Brain (organoid and tissue), 16 donors: ENCODE measurements at places on chromosomes 6 and 20. TPM values are rescaled to one million over a fixed set of nuclear protein-coding genes. Genes with fewer than 3 reads are reported as not detected.

GRCh38 chr6:46773201-46773855, 19.9 kb upstream of the MEP1A start:
- no peak for DNase-seq

CST2 gene
- not detected for polyA plus RNA-seq

DNA sequence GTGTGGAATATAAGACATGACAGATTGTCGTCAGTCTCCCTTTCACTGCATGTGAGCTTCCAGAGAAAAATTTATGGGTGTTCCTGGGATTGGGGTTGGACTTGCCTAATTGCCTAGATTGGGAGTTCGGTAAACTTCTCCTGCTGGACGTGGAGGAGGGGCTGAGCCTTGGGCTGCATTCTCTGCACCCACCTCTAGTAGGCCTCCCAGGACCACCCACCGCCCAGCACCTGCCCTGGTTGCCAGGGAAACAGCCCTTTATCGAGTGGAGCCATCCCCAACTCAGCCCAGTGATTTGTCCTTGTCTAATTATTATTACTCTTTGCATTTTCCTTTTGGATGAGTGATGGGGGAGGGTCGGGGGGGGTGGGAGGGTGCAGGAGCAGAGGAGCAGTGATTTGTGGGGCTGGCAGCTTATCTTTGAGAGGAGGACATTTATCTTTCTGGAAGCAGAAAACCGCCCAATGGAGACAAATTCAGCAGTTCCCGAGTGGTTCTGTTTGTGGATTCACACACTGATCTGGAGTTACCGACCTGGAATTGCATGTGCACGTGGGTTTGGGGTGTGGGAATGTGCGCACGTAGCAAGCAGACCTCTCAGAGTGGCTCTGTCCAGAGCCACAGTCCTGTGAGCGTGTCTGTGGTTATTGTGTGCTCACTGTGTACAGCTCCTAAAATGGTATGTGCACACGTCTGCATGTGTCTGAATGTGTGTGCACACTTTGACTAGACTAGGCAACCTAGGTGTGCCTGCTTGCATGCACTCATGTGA, 104.5 kb downstream of the DHX35 start:
- peak; percentile 74 for DNase-seq

POPDC3 gene
- 8.0 TPM for polyA plus RNA-seq

GRCh38 chr20:63483834-63484233, 11.4 kb upstream of the KCNQ2 start:
- DNase-seq = no peak

GSTA2 gene
- not detected for polyA plus RNA-seq

PPP1R16B gene
- polyA plus RNA-seq = 37.6 TPM

- DNase-seq = no peak
These were observed 283.9 kb downstream of the CDH4 start for GRCh38 chr20:61535956-61536355.
